SW 1271 (cell line): ENCODE measurements at places on chromosomes 4 and X.

DNA sequence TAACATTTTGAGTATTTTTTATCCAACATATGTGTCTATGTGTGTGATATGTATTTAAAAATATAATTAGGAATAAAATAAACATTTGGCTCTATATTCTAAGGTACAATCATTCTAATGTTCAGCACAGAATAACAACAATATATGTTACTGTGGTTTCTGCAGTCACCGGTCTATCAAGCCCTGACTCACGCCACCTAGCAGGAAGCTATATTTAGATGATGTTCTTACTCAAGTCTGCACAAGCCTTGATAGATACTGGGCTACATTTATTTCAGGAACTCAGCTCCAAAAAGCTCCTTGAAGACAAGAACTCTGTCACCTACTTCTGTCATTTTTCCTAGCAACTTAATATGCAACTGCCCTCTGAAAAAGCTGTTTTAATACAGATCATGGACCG, 152.0 kb upstream of the FTHL17 start:
- no peak for DNase-seq

DNA sequence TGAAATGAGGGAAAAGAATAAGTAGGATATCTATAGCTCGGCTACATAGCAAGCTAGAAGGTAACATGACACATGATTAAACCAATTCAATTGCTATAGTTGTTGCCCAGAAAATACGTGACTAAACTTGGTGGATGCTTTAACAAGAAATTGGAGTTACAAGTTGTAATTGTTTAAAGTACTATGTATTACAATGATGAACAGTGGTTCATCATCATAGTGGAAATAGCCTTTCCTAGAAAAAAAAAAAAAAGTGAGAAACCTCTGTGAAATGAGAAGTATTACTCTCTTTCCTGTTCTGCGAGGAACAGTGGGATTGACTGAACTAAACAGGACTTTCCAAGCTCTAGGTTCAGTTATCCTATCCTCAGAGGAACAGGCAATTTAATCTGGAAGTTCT, 209.7 kb upstream of the KLF3 start:
- no peak for DNase-seq

GRCh38 chr4:80611678-80611979, 276.1 kb downstream of the CFAP299 start:
- no peak for DNase-seq

- DNase-seq, result no peak
These were observed 654 bp upstream of the DDIT4L start for GRCh38 chr4:100190643-100191600.

DNA sequence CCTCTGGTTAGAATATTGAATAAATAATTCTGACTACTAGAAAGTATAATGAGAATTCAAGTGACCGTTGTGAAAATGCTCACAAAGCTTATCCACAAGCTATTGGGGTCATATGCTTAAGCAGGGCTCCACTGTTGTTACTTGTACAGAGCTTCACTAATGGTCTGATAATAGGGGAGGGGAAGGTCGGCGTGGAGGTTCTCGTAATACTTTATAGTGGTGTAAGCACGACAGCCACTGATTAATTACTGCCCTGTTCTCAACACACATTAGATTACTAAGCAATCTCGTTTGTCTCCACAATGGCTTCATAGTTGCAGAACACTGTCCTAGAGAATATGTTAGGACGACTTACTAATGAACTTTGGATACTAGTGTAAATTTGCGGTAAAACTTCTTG, 11.6 kb downstream of the UNC5C start:
- no peak for DNase-seq

DNA sequence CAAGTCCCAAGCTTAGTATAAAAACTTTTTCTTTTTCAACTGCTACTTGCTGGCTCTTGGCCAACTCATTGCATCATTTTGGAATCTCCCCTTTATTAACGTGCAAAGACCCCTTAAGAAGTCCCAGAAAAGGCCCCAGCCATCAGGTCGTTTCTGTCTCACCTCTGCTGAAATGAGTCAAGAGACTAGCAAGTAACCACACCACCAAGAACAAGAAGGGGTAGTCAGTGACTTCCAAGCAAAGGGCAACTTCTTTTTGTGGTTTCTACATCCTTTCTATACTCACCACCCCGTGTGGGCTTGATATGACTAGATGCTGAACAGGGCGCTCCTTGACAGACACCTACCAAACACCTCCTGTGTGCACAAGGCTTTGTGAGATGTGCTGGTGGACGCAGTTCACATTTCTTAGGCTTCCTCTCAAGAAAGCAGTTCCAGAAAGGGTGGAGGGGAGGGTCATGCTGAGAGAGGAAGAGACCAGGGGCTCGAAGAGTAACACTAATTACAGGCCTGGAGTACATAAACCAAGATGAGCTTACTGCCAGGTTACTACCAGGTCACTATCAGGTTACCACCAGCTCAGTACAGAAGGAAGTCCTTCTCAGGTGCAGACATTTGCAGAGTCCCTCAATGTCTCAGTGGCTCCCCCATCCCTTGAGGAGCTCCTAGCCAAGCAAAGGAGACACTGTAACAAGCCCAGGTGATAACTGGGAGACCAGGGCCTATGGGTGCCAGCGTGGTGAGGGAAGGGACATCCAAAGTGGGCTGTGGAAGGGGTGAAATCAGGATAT, 19.3 kb downstream of the JAKMIP1 start:
- DNase-seq, result no peak

- peak; percentile 34 for DNase-seq
These were observed 2.6 kb downstream of the RAB28 start for GRCh38 chr4:13481569-13481968.

GRCh38 chr4:148196164-148196563, 246.1 kb downstream of the NR3C2 start:
- no peak for DNase-seq

DNA sequence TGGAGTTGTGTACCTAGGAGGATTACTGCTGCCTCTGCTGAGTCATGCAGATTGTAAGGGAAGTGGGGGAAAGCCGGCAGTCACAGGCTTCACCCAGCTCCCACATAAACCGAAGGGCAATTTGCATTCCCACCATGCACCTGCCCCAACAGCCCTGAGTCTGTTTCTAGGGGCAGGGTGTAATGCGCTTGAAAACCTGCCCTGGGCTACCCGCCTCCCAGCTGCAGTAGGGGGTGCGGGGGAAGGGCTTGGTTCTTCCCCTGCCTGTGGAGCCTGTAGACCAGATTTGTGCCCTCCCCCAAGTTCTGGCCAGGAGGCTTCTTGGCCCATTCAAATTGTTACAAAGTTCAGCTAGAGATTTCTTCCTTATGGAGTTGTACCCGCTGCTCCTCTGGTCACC, 269.2 kb upstream of the DDX53 start:
- no peak for DNase-seq

DNA sequence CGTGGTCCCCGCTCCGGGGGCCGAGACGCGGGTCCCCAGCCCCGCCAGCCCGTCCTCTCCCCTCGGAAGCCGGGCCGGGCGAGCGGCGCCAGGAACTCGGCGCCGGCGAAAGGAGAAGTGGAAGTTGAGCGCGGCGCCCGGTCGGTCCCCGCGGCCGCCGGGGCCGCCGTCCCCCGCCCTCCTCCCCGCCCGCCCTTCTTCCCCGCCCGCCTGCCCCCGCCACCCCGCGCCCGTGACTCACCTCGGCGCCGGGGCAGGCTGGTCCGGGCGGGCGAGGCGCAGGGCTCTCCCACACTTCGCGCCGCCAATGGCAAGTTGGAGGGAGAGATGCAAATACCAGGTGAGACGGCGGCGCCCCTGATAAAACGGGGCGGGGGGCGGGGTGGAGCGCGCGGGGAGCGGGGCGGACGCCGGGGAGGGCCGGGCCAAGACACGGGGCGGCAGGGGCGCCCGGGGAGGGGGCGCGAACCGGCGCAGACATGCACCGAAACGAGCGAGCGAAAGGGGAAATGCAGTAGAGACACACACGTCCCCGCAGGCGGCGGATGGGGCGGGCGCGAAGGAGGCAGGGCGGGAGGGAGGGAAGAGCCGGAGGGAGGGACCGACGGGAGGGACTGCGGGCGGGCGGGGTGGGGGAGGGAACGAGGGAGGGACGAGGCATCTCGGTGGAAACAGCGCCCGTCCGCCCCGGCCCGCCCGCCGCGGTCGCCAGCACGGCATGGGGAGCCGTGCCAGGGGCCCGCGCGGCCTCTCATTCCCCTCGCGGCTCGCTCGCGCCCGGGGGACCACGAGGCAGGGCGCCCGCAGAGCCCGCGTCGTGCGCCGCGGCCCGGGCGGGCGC, at the start of gene ELF4:
ELF4 (minus strand) TSS at position 119 of the 841 bp plus-strand sequence. CDS start 29,167 bp downstream, outside the sequence.
- DNase-seq, result no peak

- peak; percentile 56 for DNase-seq
These were observed 48.5 kb downstream of the PRPS1 start for GRCh38 chrX:107676559-107677378.

DNA sequence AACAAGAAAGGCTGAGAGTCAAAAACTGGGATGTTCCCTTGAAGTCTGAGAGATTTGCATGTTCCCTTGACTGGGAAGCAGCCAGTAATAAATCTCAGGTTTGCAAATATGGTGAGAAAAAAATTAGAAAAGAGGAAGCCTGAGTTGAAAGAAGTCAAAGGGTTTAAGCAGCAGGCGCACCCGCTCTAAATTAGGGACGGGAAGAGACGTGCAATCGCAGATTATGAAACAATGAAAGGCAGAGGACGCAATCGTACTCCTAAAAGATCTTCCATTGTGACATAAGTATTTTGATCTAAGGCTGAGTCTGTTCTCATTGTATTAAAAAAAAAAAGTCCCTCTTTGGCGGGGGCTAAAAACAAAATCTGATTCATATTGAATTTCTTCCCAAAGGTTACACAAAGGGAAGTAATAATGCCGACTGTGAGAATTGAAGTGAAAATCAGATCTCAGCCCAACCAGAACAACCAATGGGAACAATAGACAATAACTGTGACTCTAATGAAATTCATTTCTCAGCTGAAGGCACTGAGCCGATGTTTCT, 28.2 kb downstream of the SAT1 start:
- no peak for DNase-seq

- no peak for DNase-seq
These were observed at the start of gene KLHL34 for GRCh38 chrX:21658152-21658737. Gene KLHL34, minus strand, starts transcription at chrX:21658330. Its CDS starts 542 bp downstream, at chrX:21657788.

DNA sequence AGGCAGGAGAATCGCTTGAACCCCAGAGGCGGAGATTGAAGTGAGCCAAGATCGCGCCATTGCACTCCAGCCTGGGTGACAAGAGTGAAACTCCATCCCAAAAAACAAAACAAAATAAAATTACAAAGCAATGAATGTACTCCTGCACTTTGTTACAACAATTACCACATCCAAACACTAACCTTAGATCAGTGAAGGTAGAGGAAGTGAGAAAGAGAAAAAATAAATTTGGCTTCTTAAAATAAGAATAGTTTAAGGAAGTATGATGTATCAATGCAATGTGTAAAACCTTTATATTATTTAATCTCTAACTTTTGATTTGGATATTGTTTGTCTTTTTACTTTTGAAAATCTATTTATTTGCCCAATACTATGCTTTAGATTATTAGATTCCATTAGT, 21.7 kb upstream of the CSN1S1 start:
- DNase-seq, result no peak

DNA sequence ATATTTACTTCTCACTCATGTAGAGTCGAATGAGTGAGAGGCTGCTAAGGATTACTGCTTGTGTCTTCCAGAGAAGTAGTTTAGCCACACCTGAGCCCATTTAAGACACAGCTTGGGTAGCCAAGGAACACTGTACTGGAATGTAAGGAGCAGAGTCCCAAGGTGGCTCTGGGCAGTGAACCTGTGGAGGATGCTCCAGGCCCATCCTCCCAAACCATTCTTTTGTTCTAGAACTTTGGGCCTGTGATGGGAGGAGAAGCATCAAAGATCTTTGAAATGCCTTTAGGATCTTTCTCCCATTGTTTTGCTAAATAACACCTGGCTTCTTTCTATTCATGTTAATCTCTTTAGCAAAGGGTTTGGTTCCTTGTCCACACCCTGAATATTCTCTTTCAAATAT, 162.2 kb downstream of the KLHL4 start:
- no peak for DNase-seq

DNA sequence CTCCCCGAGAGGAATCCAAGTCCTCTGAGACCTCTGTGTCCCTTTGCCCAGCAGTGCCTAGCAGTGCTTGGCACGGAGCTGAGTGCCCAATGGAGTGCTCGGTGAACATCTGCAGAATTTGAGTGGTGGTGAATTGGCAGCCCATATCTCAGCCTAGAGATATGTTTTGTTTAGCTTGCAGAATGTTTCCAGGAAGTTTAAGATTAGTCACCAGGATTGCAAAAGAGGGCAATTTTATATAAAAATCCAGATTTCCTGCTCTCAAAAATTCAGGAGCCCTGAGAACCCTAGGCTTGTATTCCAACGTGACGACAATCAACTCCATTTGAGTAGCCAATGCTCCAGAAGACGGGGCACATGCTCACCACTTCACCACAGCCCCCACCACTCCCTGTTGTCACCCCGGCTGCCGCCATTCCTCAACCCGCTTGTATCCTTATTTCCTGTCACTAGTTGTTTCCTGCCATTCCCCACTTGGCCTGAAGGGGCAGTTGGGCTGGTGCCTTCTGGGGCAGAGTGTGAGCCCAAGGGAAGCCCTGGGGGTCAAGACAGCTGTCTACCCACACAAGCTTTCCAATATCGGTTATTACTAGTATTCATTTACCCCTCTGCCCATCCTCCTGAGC, 116.9 kb downstream of the EFNB1 start:
- peak; percentile 30 for DNase-seq

DNA sequence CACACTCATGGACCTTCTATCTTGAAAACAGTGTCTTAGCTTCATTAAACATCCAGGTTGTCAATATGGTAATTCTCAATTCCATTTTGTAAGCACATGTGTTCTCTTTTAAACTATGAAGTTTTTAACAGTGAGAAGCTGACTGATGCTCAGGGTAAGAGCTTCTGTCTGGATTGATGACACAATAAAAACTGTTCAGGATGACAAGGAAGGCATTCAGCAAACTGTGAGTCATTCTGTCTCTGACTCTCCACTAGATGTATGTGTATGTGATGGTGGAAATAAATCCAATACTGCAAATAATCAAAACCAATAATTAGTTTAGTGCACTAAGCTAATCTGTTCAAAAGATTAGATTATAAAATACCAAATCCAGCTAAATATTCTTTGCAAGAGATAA, 115.3 kb upstream of the ARX start:
- no peak for DNase-seq

DNA sequence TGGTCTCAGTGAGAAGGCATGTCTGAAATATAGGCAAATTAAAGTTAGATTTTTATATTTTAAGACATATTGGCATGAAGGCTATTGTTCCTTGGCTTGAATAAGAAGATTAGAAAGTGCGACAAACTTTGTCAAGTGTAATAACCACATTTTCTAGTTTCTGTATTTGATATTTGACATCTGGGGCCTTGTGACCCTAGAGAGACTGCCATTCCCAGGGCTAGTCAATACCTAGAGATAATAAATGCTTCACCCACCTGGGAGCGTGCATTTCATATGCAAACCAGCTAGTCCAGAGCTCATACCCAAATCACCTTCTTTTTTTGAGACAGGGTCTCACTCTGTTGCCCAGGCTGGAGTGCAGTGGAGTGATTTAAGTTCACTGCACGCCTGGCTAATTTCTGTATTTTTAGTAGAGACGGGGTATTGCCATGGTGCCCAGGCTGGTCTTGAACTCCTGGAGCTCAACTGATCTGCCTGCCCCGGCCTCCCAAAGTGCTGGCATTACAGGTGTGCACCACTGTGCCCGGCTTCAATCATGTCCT, 62.6 kb downstream of the COQ2 start:
- no peak for DNase-seq
